ENCODE measurements at places on chromosomes 5 and 9. TPM values are rescaled to one million over a fixed set of nuclear protein-coding genes. Genes with fewer than 3 reads are reported as not detected.

DNA sequence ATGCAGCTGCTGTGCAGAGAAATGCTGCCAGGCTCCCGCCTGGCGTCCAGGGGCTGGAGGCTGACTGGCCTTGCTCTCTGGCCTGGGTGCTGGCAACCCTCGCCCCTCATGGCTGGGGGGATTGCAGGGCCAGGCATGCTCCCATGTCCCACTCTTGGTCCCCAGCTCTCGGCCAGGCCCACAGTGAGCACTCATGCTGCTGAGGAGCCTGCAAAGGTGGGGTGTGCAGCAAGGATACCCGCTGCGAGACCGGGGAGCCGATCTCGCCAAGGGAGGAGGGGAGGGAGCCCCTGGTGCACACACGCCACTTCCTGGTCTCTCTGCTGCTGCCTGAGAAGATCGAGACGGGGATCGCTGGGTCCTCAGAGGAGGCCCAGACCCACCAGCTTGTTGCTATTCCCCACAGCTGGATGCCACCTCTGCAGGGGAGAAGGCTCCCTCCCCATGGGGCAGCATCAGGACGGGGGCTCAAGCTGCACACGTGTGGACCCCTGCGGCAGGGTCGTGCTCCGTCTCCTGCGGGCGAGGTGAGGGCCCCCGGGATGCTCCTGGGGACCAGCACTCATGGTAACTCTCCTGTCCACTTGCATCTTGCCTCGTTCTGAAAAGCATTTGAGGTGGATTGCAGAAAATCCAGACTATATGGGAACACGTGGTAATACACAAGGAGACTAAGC, 14.3 kb upstream of the CACFD1 start:
- DNase-seq, result no peak

GRCh38 chr5:147509710-147510651, at the start of gene DPYSL3:
Gene DPYSL3 (minus strand): TSS chr5:147510068. CDS start chr5:147509858, 210 bp downstream.
- peak; percentile 90 for DNase-seq

- DNase-seq, result no peak
These were observed 479.4 kb downstream of the AGTPBP1 start for GRCh38 chr9:85262333-85262732.

Gene GPR21
- total RNA-seq, result 0.90 TPM

Gene UNC5A
- total RNA-seq, result 3.9 TPM

All from GM23338 (cell line).